ENCODE measurements at places on chromosomes 5 and 9.

- no peak for DNase-seq
- H3K4me1 ChIP-seq = peaks cover 13% of the 10 kb centered on the region
- H3K27ac ChIP-seq = peak overlapping the region; percentile 95
- H3K27me3 ChIP-seq = peaks cover 13% of the 10 kb centered on the region
Measured at GRCh38 chr9:128128836-128129590, 1.5 kb upstream of the PTGES2 start.

GRCh38 chr5:136039202-136039601, 10.4 kb downstream of the TGFBI start:
- H3K27me3 ChIP-seq = no peaks in the 10 kb centered on the region
- H3K4me3 ChIP-seq = no peak overlapping the region
- no peak overlapping the region for H3K27ac ChIP-seq
- no peaks in the 10 kb centered on the region for H3K4me1 ChIP-seq

DNA sequence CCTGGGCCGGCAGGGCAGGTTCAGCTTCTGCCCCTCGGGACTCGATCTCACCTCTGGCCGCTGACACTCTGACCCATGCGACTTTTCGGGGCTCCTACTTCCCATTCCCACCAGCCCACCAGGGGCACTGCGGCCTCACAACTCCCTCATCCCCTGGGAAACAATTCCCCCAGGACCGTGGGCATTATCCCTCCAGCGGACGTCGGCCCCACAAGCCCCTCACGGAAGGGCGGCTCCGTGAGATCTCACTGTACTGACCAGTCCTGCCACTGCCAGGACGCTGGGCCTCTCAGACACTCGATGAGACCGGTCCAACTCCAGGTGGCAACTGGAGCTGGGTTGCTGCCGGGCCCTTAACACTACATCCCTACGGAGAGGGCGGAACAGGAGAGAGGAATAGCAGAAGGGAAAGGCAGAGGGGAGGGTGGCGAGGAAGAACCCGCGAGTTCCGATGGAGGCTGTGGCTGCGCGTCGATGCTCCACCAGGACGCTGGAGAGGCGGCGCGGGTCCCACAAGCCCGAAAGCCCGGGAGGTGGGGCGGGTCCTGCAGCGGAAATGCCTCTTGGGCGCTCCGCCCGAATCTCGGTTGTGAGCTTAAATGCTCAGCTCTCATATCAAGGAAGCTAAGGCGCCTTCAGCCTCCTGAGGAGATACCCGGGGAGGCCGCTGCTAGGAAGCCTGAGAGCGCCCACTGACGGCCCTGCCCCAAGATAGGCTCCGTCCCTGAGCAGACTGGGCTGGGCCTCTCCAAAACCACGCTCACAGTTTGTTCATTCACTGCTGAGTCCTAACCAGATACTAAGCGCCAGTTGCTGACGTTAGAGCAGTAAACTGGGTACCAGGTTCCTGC, 36.3 kb downstream of the VCP start:
- H3K27me3 ChIP-seq = no peaks in the 10 kb centered on the region
- H3K4me3 ChIP-seq = peak overlapping the region; percentile 27
- H3K36me3 ChIP-seq = no peaks in the 10 kb centered on the region
- DNase-seq = peak; percentile 36
- H3K4me1 ChIP-seq = peaks cover 3% of the 10 kb centered on the region

DNA sequence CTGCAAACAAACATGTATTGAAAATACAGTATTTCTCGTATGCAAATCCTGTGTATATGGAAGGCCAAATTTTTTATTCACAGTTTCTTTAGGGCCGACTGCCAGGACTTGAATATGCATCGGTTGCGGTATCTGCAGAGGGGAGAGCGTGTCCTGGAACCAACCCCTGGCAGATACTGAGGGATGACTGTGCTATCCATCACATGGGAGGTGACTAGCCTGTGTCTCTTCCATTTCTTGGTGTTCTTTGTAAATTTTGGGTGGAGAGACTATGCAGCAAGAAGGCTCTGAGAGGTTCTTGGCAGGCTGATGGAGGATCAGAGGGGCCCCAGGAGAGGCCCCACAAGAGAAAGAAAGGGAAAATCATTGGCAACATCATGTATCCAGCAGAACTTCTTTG, 384.3 kb downstream of the YTHDC2 start:
- DNase-seq = no peak
- no peak overlapping the region for H3K27ac ChIP-seq
- no peaks in the 10 kb centered on the region for H3K4me1 ChIP-seq
- no peaks in the 10 kb centered on the region for H3K27me3 ChIP-seq
- no peaks in the 10 kb centered on the region for H3K36me3 ChIP-seq
- H3K4me3 ChIP-seq = no peak overlapping the region

DNA sequence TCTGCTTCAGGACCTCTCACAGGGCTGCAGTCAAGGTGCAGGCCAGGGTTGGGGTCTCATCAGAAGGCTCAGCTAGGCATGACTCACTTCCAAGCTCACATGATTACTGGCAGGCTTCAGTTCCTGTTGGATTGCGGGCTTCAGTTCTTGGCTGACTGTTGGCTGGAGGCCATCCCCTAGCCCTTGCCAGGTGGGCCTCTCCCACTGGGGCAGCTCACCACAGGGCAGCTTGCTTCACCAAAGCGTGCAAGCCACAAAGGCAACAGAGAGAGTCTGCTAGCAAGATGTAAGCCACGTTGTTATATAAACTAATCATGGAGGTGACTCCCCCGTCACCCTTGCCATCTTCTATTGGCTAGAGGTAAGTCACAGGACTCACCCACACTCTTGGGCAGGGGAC, 14.4 kb downstream of the CPLX2 start:
- no peaks in the 10 kb centered on the region for H3K36me3 ChIP-seq
- H3K27me3 ChIP-seq = no peaks in the 10 kb centered on the region
- DNase-seq = peak; percentile 10
- no peak overlapping the region for H3K4me3 ChIP-seq

DNA sequence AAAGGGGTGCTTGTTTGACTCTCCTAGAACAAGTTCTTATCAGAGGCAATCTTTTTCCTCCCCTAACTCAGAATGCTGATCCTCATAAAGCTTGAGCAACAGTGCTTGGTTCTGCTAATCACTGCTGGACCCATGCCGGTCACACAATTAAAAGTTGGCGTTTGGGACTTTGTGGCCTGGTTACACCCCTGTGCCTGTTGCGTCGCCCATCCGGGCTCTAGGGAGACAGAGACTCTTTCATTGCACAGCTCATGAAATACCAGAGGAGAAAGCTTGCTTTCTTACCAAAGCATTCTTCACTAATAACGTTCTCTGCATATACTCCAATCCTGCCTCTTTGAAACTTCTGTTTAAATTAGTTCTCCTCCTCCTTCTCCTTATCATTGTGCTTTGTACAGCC, 301.1 kb downstream of the NR3C1 start:
- no peak overlapping the region for H3K27ac ChIP-seq
- H3K4me3 ChIP-seq = no peak overlapping the region
- H3K36me3 ChIP-seq = no peaks in the 10 kb centered on the region
- H3K4me1 ChIP-seq = no peaks in the 10 kb centered on the region

DNA sequence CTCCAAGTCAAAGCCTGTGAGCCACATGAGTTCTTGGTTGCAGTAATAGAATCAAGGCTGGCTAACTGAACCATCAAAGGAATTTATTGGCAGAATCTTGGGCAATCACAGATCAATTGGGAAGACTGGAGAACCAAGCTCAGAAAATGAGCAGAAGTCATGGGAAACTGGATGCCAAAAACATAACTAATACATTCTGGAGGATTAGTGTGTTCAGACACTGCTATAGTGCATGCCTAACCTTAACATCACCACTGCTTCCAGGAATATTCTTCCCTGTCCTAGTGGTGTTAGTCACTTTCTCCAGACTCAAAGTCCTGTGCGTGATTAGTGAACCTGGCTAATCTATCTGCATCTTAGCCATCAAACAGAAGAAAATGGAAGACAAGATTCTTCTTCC, 843.7 kb downstream of the EFNA5 start:
- no peaks in the 10 kb centered on the region for H3K27me3 ChIP-seq
- H3K4me1 ChIP-seq = no peaks in the 10 kb centered on the region
- H3K36me3 ChIP-seq = no peaks in the 10 kb centered on the region
- H3K4me3 ChIP-seq = no peak overlapping the region

DNA sequence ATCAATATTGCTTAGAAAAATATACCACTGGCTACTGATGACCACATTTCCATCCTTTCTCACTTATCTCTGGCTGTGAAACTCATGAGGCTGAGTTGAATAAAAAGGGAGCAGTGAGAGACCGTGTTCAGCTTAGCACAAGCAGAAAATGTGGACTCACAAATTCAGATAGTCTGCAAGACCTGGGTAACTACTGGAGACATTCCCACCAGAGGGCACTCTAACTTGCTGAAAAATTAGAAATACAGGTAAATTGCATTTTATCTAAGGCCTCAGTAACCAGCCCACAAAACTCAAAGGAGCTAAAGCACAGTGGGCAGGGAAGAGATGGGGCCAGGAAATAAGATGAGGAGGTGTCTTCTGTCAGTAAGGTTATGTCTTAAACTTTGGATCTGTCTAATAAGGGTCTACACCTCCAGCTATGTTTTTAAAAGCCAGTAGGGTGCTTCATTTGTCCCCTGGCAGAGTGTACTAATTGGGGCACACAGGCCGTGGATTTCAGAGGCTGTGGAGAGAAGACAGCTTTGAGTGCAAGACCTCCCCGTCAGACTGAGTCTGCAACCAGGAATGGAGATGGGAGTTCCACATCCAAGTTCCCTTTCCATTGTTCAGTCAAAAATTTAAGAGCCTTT, 8.7 kb upstream of the NDUFB6 start:
- H3K27me3 ChIP-seq = no peaks in the 10 kb centered on the region
- H3K27ac ChIP-seq = no peak overlapping the region
- DNase-seq = peak; percentile 67
- H3K4me1 ChIP-seq = no peaks in the 10 kb centered on the region

- H3K4me3 ChIP-seq = no peak overlapping the region
- no peaks in the 10 kb centered on the region for H3K36me3 ChIP-seq
- no peaks in the 10 kb centered on the region for H3K4me1 ChIP-seq
- no peaks in the 10 kb centered on the region for H3K27me3 ChIP-seq
- no peak overlapping the region for H3K27ac ChIP-seq
Measured at GRCh38 chr5:166281433-166281832, 2010.0 kb upstream of the WWC1 start.

GRCh38 chr9:14961372-14962068, 51.3 kb upstream of the FREM1 start:
- no peaks in the 10 kb centered on the region for H3K27me3 ChIP-seq
- H3K27ac ChIP-seq = no peak overlapping the region
- H3K4me1 ChIP-seq = no peaks in the 10 kb centered on the region
- DNase-seq = no peak
- no peaks in the 10 kb centered on the region for H3K36me3 ChIP-seq

DNA sequence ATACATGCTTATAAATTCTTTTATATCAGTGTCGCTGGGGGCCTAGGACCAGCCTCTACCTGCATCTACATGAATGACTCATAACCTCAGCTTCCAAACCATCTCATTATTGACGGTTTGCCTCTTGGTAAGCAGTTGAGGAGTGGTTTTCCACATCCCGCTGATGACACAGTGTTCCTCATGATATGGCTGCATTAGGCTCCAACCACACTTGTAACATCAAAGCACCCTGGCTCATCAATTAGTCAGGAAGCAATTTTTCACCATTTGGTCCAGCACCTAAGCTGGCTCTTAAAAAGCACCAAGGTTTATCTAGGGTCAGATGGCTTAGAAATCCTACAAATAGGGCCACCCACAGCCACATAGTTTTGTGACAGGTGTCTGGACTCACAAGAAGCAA, 402.4 kb downstream of the ARHGEF28 start:
- no peaks in the 10 kb centered on the region for H3K36me3 ChIP-seq
- no peaks in the 10 kb centered on the region for H3K27me3 ChIP-seq
- no peak overlapping the region for H3K4me3 ChIP-seq
- no peaks in the 10 kb centered on the region for H3K4me1 ChIP-seq
- H3K27ac ChIP-seq = no peak overlapping the region
- DNase-seq = no peak

- no peak overlapping the region for H3K27ac ChIP-seq
- no peak for DNase-seq
- H3K36me3 ChIP-seq = no peaks in the 10 kb centered on the region
- H3K4me3 ChIP-seq = no peak overlapping the region
Measured at GRCh38 chr9:138044485-138045383, 167.2 kb downstream of the CACNA1B start.

DNA sequence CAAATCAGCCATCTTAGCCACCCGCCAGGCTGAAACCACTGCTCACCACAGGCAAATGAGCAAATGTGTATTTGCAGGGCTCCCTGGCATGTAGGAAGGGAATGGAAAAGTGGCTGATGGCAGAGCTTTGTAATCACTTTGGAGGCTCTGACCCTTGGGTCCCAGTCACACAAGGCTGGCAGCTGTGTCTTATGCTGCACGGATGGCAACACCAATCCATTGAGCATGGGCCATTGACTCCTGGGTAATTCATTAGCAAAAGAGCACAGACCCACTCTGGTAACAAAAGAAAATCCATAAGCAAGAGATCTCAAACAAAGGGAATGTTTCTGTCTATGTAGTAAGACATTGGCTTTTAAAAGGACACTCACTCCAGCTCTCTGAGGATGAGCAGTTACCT, 57.6 kb downstream of the SPOCK1 start:
- no peaks in the 10 kb centered on the region for H3K27me3 ChIP-seq
- no peak for DNase-seq
- H3K36me3 ChIP-seq = no peaks in the 10 kb centered on the region
- no peak overlapping the region for H3K27ac ChIP-seq
- no peaks in the 10 kb centered on the region for H3K4me1 ChIP-seq
